ENCODE measurements at places on chromosomes 2 and 18.
A peak's percentile ranks its signal among the peaks of the same experiment; 100 is the strongest.

GRCh38 chr2:28071221-28071620, 180.7 kb downstream of the BABAM2 start:
- DNase-seq, result no peak

- DNase-seq, result no peak
Measured at GRCh38 chr2:97885841-97886240, 109.9 kb downstream of the TMEM131 start.

DNA sequence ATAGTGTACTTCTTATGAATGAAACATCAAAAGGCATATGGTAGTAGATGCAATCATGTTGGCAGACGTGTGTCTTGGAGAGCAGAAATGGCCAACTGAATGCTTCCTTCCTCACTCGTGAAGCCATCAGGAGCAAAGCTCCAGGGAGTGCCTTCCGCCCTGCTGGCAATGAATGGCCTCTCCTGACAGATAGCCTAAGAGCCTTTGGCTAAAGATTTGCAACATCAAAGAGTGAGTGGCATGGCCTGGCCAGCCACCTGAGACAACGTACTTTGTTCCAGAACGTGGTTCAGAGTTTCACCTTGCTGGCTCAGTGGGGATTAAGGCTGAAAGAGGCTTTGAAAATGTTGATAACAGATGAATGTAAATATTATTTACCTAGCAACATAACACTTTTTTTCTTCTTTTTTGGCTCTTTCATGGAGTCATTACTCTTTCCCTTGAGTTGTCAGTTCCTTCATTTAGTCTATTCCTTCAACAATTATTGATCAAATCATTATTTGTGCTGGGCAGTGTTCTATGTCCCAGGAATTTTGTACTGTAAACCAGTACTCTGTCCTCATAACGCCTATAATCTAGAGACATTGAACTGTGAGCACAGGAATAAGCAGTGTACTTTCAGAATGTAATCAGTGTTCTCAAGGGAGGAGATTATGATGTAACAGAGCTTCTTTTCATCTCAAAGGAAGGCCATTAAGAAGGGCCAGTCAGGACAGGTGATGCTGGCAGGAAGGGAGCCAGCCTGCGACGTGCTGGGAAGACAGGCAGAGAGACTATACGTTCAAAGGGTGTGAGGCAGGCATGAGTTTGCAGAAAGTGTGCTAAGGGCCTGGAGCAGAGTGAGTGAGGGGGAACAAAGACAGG, 59.4 kb upstream of the SH3RF3 start:
- no peak for DNase-seq

DNA sequence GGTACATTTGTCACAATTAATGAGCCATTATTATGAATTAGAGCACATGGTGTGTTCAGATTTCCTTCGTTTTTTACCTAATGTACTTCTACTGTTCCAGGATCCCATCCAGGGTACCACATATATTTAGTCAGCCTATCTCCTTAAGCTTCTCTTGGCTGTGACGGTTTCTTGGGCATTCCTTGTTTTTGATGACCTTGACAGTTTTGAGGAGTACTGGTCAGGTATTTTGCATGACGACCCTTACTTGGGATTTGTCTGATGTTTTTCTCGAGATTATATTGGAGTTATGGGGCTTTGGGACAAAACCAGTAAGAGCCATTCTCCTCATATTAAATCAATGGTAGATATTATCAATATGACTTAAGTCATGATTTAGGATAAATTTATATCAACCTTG, 10.2 kb upstream of the LRP2 start:
- DNase-seq, result no peak

DNA sequence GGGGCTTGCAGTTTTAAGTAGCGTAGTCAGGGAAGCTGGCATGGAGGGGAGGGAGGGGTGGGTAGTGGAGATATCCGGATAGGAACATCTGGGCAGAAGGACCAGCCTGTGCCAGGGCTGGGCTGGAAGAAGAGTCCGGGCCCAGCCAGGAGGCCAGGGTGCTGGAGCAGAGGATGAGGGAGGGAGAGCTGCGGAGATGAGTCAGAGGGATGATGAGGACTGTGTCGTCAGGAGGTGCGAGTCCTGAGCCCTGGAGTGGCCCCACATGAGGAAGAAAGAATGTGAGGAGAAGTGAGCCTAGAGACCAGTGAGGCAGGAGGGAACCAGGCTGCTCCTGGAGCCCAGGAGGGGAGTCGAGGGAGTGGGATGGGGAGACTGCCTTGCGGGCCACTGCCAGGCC, 82.4 kb downstream of the CTIF start:
- DNase-seq, result no peak

GRCh38 chr2:240900141-240900860, 4.3 kb upstream of the MAB21L4 start:
- no peak for DNase-seq

DNA sequence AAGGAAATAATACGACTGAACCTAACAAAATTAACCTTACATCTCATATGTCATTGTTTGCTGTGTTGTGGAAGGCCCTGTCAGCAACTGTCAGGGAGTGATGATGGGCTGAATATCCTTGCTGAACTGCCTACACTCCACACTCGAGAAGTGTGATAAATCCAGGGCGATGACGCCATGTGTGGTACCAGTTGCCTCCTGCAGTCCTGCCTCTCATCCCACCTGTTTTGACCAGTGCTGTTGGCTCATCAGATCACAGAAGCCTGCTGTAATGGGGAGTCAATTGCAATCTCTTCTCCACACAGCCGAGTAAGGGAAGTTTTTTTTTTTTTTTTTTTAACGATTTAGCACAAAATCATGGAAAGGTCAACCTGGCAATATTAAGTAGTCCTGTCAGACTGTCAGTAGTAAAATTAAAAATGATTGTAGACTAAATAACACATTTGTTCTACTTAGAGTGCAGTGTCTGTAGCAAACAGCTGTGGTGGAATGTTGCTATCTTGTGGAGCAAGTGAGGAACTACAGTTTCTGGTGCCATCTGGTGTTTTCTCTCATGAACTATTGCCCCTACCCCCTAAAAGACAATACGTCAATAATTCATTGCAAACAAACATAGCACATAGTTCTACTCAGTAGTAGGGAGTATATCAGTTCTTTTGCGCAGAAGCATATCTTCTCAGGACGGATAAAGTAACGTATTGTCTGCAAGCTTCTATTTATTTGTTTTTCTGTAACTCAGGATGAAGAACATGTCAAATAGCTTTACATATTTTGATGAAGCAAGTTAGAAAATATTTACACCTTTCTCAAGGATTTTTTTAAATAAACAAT, 347.6 kb downstream of the CTNNA2 start:
- peak; percentile 10 for DNase-seq

GRCh38 chr18:68714366-68714711, 569 bp downstream of the TMX3 start:
- peak; percentile 87 for DNase-seq

GRCh38 chr2:85395912-85396475, 14.2 kb downstream of the CAPG start:
- DNase-seq, result no peak

- DNase-seq, result no peak
Measured at GRCh38 chr2:96342085-96342484, 6.5 kb downstream of the NCAPH start.

GRCh38 chr18:45657357-45658335, 42.4 kb downstream of the SLC14A2 start:
- no peak for DNase-seq

DNA sequence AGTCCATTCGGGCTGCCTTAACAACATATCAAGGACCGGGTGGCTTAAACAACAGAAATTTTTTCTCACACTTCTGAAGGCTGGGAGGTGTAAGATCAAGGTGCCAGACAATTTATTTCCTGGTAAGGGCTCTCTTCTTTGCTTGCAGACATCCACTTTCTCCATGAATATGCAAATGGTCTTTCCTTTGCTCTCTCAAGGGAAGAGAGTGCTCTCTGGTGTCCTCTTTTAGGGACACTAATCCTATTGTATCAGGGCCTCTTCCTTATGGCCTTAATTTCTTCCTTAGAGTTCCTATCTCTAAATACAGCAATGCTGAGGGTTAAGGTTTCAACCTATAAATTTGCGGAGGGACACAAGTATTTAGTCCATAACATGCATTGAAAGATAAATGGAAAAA, 770.8 kb downstream of the DSC3 start:
- DNase-seq, result no peak

DNA sequence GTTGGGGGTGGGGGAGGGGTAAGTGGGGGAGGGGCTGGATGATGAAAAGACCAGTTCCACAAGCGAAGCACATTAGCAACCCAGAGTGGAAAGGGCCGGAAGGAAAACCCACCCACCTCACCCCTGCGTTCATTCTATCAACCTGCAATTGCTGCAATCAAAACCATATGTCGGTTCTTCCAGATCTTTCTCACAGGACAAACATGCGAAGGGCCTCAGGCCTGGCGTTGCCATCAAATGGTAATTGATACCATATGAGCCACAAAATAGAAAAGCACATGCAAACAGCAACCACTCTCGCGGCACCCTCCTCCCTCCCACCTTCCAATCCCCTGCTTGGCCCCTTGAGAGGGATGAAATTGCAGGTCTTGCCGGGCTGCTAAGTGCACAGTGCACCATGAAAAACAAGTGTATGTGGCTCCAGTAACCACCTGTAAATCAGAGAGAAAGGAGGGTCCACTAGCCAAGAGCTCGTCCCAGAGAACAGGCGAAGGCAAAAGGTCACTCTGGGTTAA, 287.5 kb downstream of the TCF4 start:
- DNase-seq, result peak; percentile 99

- no peak for DNase-seq
Measured at GRCh38 chr2:237624565-237624964, 2.8 kb upstream of the LRRFIP1 start.

GRCh38 chr2:205814039-205814364, 131.7 kb downstream of the NRP2 start:
- DNase-seq, result no peak

DNA sequence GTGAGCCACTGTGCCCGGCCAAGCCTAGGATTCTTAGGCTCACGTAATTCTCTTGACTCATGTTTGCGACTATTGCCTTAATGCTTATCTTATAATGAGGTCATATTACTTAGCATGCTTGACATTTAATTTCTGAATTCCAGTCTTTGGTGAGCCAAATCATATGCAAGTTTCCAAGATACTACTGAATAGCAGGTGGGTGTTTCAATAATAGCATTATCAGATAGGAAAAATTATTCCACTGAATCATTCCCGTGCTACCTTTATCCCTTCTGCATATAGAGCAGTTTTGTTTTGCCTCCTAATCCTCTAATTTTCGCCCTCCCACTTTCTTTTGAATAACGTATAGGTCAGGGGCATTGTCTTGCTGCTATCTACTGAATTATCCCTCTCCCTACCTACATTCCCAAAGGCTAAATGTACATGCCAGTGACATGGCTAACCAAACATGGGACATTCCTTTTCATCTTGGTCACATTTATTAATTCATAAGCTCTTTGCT, 4.9 kb downstream of the DAW1 start:
- DNase-seq, result no peak

GRCh38 chr2:237980751-237981150, 13.9 kb downstream of the UBE2F start:
- no peak for DNase-seq
